ENCODE measurements at places on chromosomes 5 and 9.

DNA sequence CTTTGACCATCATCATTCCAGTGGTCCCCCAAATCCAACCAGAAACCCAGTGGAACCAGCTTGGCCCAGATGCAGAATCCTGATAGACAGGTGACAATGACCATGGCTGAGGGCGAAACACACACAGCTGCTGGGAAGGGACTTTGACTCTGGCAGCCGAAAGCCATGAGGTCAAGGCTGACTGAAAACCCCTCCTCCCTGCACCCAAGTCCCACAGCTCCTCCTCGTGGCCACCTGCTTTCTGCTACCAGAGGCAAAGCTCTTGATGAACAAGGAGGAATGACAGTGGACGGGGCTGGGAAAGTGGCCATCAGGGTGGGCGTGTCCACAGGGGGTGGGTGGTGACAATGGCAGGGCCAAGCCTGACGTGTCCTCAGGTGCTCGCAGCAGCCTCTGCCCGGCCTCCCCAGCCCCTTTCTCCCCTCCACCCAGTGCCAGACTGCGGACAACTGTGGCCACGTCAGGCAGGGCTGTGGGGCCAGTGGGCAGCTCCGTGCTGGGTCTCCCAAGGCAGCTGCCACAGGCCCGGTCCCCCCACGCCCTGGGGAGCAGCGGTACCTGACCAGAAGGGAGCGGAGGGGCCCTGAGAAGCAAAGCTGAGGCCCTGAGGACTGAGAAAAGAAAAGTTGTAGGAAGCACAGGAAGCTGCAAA, 30.8 kb upstream of the SARDH start:
- no peak for DNase-seq

- DNase-seq: no peak
These were observed 57.4 kb downstream of the ROPN1L start for GRCh38 chr5:10499066-10499465.

DNA sequence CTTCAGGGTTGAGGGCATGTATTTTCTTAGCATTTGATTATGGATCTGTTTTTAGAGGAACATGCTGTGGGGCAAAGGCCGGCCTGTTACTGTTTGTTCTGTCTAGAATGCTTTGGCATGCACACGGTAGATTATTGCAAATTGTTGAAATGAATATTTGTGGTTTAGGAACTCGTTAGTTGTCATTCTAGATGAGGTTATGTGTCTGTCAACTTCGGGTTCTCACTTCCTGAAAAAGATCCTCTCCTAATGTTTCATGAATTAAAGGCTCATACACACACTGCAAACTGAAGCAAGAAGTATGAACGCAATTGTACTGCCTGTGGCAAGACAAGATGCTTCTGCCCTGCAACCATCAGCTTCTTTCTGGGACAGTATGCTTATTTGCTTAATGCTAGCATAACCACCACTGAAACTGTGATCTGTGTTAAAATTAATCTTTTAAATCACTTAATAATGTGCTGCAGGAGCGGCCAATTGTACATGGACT, 99.6 kb downstream of the BASP1 start:
- DNase-seq: peak; percentile 65

- DNase-seq: no peak
These were observed 15.5 kb downstream of the TRIP13 start for GRCh38 chr5:908172-908571.

DNA sequence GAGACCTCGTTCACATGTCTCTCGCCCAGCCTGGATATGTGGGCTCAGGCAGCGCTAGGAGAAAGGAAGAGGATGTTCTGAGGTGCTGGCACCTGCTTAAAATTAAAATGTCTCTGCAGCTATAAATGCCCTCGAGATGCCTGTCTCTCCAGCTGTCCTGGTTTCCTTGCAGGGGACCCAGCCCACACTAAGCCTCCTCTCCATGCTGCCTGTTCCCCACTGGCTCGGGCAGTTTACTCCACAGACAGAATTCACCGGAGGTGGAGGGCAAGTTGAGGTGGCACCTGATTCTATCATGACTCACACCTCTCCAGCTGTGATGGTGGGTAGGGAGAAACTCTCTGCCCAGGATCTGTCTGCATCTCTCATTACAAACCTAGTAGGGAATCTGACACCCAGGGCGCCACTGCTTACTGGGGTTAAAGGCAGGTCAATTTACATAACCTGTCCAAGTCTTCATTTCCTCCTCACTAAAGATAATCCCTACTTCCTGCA, 420.9 kb downstream of the SPOCK1 start:
- DNase-seq: no peak

Data from A673 (cell line).